G401 (cell line): ENCODE measurements at places on chromosomes 3 and 15.

- no peak for DNase-seq
Observed at GRCh38 chr3:56942523-56942922, 117.9 kb upstream of the SPATA12 start.

DNA sequence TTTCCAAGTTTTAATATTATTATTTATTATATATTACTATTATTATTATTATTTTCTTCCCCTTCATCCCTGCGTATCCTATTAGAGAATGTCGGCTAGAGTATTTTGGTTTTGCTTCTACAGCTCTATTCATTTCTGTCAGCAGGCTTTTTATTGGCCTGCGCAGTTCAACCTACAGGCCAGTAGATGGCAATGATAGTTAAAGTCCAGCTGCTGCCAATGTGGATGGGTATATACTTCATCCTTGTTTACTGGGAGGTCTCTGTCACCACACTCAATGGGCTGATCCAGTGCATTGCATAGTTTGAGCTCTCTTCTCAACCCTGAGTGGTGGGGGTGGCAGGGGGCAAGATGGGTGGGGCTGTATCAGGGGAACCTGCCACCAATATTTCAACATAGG is 799.8 kb downstream of the NSUN3 start:
- DNase-seq = no peak

DNA sequence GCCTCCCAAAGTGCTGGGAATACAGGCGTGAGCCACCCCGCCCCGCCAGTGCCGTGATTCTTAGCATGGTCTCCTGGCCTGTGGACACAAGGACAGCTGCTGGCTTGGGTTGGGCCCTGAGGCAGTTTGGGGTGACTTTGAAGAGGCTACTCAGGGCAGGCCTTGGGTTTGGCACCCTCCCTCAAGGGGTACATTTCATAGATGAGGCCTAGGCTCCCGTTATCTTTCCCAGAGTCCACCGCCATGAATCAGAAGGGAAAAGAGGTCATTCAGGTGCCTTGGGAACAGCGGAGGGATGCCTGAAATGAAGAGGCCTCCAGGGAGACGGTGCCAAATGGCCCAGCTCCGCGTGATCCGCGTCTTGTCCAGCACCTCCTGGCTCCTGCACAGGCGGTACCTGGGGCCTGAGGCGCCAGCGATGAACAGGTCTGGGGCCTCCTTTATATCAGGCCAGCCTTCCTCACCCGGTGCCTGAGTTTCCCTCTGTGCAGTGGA is 9.3 kb downstream of the GNAI2 start:
- DNase-seq = no peak

- no peak for DNase-seq
Observed at GRCh38 chr15:98067339-98067738, 106.8 kb downstream of the ARRDC4 start.

- DNase-seq = no peak
Observed at GRCh38 chr3:188904670-188905069, 267.1 kb upstream of the TPRG1 start.

GRCh38 chr3:132879656-132880055 is 157.4 kb upstream of the NPHP3 start:
- DNase-seq = no peak

GRCh38 chr3:182000447-182000846 is 288.7 kb downstream of the SOX2 start:
- no peak for DNase-seq

DNA sequence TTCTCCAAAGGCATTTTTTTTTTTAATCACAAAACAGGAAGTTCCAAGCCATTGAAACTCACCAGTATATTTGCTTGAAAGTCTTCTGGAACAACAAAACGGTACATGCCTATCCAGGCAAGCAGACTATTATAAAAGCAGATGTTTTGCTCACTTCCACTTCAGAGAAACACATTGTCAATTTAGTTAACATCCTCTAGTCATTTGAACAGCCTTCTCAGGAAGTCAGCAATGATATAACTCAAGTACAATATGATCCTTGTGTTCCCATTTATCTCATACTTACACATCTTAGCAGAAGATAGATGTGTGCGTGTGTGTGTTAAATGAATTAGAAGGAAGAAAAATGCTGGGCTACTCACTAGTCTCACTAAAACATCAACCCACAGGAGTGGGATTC is 30.4 kb downstream of the MECOM start:
- no peak for DNase-seq

- DNase-seq = no peak
Observed at GRCh38 chr15:56942118-56942517, 23.7 kb downstream of the TCF12 start.
